Naive thymus-derived CD4-positive, alpha-beta T cell (primary cell): ENCODE measurements at places on chromosomes 16 and 17. TPM values are rescaled to one million over a fixed set of nuclear protein-coding genes. Genes with fewer than 3 reads are reported as not detected.

DNA sequence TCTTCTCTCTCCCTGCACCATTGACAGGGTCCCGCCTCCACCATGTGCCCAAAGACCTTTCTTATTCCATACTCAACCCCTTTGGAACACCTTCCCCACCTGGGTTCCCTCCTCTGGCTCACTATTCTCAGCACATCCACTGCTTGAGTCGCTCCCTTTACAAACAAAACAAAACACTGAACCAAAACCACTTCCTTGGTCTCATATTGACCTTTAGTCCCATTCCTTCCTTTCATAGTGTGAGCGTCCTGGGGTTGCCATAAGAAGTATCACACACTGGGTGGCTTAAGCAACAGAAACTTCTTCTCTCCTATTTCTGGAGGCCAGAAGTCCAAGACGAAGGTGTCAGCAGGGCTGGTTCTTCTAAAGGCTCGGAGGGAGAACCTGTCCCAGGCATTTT is 6.1 kb upstream of the TNRC6C start:
- H3K4me3 ChIP-seq = no peak overlapping the region
- DNase-seq = no peak
- H3K36me3 ChIP-seq = no peaks in the 10 kb centered on the region
- no peaks in the 10 kb centered on the region for H3K4me1 ChIP-seq
- H3K27me3 ChIP-seq = no peaks in the 10 kb centered on the region

- H3K27me3 ChIP-seq = no peaks in the 10 kb centered on the region
- DNase-seq = no peak
- H3K27ac ChIP-seq = no peak overlapping the region
- peaks cover 19% of the 10 kb centered on the region for H3K36me3 ChIP-seq
Measured at GRCh38 chr16:58021661-58022551, 3.6 kb upstream of the MMP15 start.

DNA sequence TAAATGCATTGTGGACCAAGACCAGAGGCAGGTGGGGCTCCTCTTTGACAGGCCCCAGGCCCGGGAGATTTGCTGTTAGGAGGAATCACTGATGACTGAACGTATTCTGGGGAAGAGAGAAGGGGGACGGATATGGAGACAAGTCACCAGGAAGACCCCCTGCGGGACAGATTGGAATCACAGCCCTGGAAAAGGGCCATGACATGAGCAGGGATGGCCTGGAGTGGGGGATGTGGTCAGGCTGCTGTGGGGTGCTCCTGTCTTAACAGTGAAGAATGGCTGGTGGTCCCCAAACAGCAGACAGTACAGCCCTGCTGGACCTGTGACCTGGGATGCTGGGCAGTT is 23.7 kb upstream of the MGAT5B start:
- no peak overlapping the region for H3K4me3 ChIP-seq
- H3K4me1 ChIP-seq = peaks cover 2% of the 10 kb centered on the region
- H3K27me3 ChIP-seq = peaks cover 12% of the 10 kb centered on the region

DNA sequence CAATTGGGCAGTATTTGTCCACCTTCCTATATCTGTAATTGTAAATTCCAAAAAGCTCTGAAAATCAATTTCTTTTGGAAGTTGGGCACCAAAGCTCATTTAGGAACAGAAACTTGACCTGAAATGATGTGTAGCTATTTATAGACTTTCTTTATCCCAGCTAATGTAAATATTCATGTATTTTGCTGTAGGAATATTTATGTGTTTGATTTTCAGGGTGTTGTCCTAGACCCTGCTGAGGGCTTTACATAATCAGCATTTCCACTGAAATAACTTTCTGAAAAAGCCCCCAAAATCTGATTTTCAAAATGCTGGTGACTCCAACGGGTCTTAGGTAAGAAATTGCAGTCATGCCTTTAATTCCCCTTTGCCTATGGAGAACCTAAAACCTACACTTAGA is 4.1 kb downstream of the RBFOX1 start:
- no peaks in the 10 kb centered on the region for H3K36me3 ChIP-seq
- no peak overlapping the region for H3K4me3 ChIP-seq
- no peak for DNase-seq
- H3K27me3 ChIP-seq = no peaks in the 10 kb centered on the region
- H3K4me1 ChIP-seq = no peaks in the 10 kb centered on the region

DNA sequence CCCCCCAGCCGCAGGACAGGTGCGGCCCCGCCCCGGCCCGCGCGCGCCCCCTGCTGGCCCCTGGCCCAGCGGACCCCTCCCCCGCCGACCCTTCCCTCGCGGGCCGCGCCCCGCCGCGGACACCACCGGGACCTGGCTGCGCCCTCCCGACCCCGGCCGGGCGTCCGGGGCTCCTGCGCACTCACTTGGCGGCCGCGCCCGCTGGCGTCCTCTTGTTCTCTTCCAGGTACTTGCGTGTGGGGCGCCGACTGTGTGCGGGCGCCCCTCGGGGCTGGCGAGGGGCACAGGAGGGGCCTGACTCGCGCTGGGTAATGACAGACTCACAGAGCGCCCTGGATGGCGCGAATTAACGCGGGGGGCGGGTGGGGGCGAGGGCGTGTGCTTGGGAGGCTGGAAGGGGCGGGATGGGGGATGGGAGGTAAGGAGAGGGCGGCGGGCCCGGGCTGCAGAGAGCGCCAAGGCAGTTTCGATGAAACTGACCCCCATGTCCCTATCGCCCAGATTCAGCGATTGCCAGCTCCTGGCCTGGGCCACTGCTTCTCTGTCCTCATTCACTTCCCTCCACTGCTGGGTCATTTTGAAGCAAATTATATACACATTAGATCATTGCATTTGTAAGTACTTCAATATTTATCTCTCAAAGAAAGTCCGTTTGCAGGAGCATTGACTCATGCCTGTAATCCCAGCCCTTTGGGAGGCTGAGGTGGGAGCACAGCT is 445 bp upstream of the DBNDD1 start:
- DNase-seq = peak; percentile 51
- peak overlapping the region; percentile 25 for H3K27ac ChIP-seq
- H3K4me1 ChIP-seq = peaks cover 31% of the 10 kb centered on the region
- H3K36me3 ChIP-seq = no peaks in the 10 kb centered on the region

DNA sequence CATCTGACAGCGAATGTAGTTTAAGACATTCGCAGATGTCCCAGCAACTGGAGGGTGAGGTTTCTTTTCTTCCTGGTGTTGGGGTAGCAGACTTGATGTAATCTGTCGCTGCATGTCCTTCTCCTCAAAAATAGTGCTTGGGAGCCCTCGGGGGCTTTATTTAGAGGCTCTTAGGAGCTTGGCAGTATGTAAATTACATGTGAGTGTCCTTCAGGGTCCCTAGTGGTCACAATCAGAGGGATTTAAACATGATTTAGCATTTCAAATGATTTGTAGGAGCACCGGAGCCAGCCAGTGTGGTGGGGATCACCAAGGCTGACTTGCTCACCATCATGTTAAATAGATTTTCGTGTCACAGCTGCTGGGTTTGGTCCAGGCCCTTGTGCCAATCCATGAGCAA is 8.8 kb upstream of the SALL1 start:
- H3K4me3 ChIP-seq = no peak overlapping the region
- no peak overlapping the region for H3K27ac ChIP-seq
- no peak for DNase-seq
- no peaks in the 10 kb centered on the region for H3K36me3 ChIP-seq
- H3K4me1 ChIP-seq = no peaks in the 10 kb centered on the region

The HBA2 gene
- not detected for total RNA-seq

The GAS2L2 gene
- 0.16 TPM for total RNA-seq

The TXNDC11 gene
- total RNA-seq = 64.3 TPM

The MLKL gene
- total RNA-seq = 26.9 TPM

The SLC5A11 gene
- total RNA-seq = 0.76 TPM
